ENCODE measurements at places on chromosomes 6 and 20.

GRCh38 chr6:77502981-77503380 lies 39.7 kb upstream of the HTR1B start:
- DNase-seq, result no peak

DNA sequence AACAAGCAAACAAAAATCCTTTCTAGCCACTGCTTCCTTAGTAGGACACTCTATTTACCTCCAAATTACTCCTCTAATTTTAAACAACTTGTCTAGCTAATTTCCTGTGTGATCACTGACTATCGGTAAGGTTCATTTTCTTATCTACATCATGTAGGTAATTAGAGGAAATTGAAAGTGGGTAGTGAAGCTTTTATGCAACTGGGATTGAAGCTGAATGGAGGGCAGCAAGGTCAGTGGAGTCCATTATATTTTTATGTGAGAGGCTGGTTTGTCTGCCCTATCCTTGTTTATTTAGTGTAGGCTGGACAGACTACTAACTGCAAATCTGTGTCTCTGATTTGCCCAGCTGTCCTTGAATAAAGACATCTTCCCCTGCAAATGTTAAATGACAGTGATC lies 88.5 kb upstream of the SIM1 start:
- no peak for DNase-seq

DNA sequence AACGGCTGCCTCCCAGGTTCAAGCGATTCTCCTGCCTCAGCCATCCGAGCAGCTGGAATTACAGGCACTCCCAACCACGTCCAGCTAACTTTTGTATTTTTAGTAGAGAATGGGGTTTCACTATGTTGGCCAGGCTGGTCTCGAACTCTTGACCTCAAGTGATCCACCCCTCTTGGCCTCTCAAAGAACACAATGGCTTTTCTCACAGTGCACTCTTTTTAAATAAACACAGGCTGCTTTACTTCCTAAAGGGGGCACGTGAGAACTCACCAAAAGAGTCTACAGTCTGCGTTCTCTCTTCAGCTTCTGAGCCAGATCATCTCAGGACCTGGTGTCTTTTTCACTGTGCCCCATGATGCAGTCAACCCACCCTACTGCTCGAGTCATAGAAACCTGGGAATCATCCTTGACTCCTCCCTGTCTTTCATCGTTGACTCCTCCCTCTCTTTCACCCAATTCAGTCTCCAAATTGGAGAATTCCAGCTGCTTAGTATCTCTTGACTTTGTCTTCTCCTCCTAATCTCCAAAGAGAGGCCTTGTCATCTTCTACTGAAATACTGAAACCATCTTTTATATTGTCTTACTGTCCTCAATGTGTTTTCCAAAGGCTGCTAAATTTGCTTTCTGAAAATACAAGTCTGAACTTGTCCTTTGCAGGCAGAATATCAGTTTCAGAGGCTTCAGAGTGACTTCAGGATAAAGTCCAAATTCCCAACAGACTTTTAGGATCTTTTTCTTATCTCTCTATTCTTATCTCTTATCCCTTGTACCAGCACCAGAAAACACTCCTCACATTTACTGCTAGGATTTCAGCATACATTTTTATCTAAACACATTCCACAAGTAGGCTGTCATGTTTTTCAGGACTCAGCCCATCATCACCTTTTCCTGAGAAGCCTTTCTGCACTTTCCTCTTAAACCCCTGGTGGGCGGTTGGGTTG lies 323.4 kb downstream of the SYNE1 start:
- no peak for DNase-seq

DNA sequence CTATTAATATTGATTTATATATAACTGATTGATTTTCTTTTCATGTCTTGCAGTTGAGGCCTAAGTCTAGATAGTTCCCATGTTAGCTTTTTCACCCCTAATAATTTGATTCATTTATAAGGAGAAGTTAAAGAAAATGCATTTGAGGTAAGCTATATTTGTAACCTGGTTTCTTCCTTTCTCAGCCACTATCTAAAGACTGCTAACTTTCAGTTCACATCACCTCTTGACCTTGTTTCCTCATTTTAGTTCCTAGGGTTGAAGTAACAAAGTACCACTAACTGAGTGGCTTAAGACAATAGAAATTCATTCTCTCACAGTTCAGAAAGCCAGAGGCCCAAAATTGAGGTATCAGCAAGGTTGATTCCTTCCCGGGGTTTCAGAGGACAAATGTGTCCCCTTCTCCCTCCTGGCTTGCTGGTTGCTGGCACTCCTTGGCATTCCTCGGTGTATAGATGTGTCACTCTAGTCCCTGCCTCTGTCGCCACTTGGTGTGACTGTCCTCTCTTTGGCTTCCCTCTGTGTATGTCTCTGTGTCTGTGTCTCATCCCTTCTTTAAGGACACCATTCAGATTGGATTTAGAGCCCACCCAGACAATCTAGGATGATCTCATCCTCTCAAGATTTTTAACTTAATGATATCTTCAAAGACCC lies 55.9 kb upstream of the C20orf144 start:
- no peak for DNase-seq

GRCh38 chr6:132495604-132496079 lies 17.3 kb downstream of the STX7 start:
- no peak for DNase-seq

GRCh38 chr6:143742070-143742954 lies 64.5 kb downstream of the PHACTR2 start:
- no peak for DNase-seq

DNA sequence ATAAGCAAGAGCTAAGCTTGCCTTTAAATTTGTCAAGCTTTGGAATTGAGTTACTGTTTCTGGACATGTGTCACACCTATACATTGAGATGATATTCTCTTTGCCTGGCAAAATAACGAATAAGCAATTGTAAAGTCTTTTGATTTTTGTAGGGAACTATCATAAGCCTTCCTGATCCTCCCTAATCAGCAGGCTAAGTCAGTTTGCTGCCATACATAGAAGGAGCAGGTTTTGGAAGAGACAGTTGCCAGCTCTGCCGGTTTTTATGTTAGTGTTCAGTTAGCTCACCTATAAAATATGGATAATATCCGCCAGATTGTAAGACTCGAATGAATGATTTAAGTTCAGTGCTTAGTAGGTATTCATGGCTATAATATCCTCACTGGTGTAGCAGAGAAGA lies 34.4 kb upstream of the BCAS1 start:
- DNase-seq, result no peak
